ENCODE measurements at places on chromosomes 11 and 22.

- no peak for DNase-seq
These were observed 44.9 kb upstream of the TCF20 start for GRCh38 chr22:42315392-42315756.

DNA sequence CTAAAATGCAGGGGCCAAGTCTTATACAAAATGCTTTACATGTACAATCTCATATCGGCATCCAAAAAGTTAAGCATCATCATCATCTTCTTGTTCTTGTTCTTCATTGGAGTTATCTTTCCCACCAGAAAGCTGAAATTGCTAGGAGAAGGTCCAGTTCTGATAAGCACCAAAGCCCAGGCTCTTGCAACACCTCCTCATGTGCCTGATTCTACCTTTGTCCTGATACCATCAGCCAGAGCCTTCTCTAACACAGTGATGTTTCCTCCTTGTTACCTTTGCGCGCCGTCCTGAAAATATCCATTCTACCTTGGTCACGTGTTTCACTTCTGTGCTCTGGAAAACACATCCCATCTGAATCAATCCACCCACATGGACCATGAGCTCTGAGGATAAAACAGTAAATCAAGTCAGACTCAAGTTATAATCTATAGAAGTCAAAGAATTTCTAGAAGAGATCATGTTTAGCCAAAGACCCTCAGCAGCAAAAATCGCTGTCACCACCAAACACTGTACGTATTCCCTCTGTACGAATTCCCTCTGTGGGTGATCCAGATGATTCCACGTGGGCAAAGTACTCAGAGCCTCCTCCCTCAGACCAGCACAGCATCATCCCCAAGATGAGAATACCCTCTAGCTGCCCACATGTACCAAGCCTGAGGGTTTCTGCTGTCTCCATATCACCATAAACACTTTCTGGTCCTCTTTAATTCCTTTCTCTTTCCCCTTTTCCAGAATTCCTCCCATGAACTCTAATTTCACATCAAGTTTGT lies 19.0 kb downstream of the JAML start:
- DNase-seq: no peak

- no peak for DNase-seq
These were observed 33.2 kb upstream of the TCF20 start for GRCh38 chr22:42303396-42304323.

DNA sequence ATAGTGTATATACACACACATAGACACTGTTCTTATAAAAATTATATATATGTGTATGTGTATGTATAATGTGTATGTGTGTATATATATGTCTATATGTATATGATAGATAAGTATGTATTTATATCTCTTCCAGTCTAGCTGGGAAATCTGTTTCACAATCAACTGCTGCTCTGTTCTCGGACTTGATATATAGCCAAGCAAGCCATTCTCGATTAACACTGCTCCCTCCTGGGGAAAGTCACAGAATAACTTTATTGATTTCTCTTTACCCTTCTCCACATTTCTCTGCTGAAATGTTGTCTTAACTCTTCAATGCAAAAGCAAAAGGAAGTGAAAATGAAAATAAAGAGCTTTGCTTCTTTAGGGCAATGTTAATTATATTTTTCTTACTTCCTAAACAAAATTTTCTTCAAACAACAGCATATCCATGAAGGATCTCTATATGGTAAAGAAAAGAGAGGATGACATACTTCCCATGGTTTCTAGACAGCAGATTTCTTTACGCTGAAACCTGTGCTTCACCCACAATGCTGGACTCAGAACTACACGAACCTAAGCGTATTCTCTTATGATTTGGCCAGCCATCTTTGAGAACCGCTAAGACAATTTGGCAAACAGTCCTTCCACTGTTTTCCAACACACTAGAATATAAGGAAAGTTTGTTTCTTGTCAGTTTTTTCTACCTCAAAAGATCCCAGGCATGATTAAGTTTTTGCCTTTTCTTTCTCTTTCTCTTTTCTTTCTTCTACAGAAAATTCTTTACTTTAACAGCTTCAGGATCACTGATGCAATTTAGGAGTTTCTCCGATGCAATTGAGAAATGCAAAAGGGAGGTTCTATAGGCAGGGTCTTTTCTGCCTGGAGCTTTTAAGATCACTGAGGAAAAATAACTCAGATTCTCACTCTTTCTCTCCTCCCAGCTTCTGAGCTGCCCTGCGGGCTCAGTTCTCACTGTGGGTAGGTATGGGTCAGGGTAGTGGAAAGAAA lies 1.9 kb downstream of the BLID start:
- DNase-seq: no peak

GRCh38 chr11:120197251-120197891 lies 13.5 kb upstream of the OAF start:
- DNase-seq: no peak

DNA sequence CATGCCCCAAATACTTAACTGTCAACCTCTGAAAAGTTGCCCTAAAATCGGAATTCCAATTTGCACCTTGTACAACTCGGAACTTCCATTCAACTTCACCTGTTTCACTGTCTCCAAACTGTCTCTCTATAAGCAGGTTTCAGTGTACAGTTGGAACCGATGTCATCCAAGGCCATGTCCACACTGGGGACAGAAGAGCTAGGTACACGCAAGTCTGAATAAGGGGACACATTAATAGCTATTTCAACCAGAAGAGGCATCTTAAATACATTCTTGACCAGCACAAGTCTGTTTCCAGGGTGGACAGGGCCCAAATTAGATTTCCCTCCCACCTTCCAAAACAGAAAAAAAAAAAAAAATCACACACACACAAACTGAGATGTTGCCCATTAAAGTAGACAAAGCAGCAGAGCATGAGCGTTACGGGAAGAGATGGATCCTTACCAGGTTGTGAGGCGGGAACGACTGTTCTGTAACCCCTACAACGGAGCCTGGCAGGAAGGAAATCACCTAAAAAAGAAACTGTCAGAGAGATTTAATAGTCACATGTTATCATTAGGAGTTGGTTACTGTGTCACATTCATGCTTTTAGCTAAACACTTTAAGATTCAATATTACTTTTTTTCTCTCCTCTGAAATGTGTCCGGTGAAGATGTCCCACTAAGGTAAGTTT lies 1.7 kb downstream of the CREBZF start:
- DNase-seq: no peak

- peak; percentile 84 for DNase-seq
These were observed 1.1 kb downstream of the SLC3A2 start for GRCh38 chr11:62881579-62882430.

DNA sequence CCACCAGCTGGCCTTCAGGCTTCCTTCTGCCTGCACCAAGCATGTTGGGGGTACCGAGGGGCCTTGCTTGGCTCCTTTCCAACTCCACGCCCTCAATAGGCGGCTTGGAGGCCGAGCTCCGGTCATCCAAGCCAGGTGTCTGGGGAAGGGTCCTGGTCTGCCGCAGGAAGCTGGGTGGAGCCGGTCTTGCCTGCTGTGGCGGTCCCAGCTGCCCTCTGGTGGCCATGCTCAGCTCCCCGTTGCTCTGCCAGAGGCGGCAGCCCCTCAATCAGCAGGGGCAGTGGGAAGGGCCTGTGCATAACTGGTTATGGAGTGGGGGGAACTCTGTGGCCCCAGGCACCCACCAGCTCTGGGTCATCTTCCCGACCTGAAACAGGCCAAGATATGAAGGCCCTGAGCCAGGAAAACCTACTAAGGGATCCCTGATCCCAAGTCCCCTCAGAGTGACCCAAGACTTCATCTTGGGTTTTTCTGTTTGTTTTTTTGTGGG lies 3.2 kb downstream of the ARVCF start:
- peak; percentile 47 for DNase-seq

DNA sequence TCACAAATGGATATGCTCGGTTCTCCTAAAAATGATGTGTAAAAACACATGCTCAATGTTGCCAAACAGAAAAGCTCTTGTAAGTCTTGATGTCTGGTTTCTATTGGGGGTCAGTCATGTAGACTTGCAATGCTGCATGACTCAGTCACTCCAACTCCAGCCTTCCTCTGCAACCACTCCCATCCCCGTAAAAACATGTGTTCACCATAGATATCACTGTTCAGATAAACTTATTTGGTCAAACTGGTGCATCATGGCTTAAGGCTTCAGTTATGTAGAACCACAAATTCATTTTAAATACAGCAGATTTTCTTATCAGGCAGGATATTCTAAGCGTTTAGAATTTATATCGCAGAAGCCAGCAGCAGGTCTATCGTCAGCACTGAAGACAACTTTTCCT lies 298.4 kb upstream of the LUZP2 start:
- DNase-seq: no peak

- DNase-seq: no peak
These were observed 53.1 kb downstream of the THAP12 start for GRCh38 chr11:76327756-76328388.

GRCh38 chr22:17907748-17908051 lies 116.7 kb downstream of the MICAL3 start:
- DNase-seq: no peak

DNA sequence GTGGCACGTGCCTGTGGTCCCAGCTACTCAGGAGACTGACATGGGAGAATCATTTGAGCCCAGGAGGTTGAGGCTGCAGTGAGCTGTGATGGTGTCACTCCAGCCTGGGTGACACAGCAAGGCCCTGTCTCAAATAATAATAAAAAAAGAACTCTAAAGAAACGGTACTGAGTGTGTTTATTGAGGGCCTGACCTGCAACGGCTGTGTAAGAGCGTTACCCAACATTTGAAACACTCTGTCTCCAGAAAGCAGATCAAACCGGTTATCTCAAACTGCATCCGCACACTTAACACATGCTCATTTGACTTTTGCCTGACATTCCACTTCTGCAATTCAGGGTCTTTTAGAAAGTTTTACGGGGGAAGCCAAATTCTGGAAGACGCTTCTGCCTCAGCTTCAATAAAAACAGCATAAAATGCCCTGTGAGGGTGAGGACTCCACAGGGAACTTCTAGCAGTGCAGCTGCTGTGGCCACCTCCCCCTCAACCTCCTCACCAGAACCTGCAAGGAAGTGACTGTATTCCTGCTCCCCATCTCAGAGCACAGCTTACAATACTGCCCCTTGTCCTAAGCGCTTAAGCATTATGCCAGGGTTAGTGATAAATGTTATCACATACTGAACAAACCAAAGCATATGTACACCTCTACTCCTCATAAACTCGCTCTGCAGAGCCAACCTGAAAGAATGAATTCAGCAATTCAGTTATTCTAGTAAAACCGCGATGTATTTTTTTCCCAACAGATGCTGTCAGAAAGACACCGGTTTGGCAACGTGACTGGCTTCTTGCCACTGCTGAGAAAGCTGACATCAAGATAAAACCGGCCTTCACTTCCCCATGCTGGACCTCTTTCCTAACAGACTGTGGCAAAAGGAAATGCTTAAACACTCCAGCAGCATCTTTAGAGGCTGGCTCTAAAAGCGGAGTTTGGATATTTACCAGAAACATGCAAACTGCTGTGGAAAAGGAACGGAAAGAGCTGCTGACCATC lies 52.2 kb downstream of the PRDM10 start:
- no peak for DNase-seq

- no peak for DNase-seq
These were observed 85.0 kb downstream of the ALX4 start for GRCh38 chr11:44224867-44225501.

DNA sequence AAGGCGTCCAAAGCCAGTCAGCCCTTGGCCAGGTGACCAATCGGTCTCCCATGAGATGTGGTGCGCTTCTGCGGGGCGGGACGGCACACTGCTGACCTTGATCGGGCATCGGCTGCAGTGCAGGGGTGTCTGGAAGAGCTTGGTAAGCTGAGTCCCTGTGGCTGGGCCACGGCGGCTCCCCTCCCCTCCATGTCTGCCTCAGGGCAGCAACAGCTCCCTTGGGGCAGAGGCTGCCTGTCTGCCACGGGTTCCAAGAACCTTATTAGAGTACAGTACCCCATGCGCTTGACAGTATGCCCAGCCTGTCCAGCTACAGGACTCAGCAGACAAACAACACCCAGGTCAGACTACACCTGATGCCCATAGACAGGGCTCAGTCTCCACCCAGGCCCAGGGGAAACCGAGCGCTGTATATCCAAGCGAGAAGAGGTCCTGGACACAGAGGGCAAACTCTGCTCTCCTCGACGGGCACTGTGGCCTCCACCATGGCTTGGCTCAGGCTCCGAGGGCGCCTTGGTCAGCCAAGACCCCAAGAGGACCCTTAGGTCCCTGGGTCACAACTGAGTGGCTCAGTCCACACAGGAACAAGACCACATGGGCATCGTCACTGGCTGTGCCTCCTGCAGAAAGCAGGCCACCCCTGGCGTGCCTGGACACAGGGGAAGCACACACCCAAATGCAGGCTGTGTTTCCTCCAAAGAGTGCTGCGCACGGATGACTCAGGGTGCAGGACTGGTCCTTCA lies 18.9 kb downstream of the TSPAN32 start:
- DNase-seq: no peak

DNA sequence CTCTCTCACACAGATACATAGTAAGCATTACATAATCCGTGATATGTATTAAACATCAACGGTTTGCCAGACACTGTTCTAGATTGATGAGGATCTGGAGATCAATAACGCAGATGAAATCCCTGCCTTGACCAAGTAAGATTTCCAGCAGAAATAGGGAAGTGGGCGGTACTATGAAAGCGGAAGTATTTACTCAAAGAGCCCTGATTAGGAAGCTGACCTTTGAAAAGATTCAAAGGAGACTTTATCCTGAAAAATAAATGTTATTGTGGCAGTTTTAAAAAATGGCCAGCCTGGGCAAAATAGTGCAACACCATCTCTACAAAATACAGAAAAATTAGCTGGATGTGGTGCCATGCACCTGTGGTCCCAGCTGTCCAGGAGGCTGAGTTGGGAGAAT lies 26.8 kb downstream of the GAB2 start:
- DNase-seq: no peak

DNA sequence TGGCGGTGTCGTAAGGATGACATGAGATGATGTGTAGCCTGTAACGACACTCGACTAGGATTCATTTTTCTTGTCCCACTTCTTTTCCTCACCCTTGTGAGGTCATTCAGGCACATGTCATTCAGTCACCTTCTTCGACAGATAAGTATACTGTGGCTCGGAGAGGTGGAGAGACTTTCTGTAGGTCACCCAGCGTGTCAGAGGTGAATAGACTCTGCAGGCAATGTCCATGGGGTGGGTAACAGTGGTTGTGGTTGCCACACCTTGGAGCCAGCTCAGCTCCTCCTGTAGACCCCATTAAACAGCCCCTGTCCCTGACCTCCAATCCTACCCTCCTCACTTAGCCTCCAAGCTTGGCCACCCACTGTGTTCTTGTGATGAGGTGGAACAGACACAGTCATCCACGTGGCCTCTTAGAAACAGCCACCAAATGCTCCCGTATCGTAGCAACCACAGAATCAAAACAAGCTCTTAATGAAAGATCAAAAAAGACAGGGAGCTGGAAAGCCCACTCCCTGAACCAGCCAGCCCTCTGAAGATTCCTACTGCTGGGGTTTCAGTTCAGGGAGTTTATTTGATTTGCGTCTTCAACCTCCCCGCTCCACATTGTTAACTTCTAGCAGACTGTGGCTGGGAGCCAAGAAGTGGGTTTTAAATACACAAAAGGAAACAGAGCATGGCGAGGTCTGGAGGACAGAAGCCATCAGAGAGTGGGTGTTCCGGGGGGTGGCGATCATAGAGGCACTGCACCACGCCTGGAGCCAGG lies 89.0 kb upstream of the GRK3 start:
- no peak for DNase-seq

- DNase-seq: peak; percentile 74
These were observed 5.9 kb upstream of the GRAMD4 start for GRCh38 chr22:46614025-46614931.

Measured in T-cell (primary cell).